ENCODE measurements at places on chromosomes 7 and 10.
A peak's percentile ranks its signal among the peaks of the same experiment; 100 is the strongest.

DNA sequence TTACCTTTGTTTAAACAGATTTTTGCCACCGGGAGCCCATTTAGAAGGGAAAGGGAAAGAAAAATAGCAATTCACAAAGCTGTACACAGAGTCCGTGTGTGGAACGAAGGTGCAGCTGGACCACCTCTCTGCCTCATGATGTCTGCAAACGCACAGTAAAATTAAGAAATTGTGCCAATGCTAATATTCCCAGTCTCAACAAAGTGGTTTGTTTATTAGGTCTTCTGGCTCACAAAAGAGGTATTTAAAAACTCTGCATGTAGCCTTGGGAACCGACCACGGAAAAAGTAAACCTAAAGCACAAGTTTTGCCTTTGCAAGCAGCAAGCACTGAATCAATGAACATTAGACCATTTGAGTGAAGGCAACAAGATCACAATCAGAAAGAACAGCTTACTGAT, 57.7 kb downstream of the CREB3L2 start:
- DNase-seq: no peak

DNA sequence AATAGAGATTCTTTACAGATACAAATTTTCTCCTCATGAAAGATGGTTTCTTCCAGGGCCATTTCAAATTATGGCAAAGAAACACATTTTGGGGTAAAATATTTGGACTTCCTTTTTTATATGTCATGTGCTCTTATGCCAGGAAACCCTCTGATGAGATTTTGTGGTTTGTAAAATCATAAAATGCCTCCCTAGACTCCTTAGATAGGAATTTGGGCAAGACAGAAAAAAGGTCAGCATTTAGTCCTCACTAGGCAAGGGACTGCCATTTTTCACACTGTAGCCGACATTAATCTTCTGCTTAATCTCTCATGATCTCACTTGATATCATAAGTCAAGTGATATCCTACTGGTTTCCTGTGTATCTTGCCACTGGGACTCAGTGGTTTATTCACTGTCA, 286.4 kb downstream of the ARHGAP12 start:
- no peak for DNase-seq

DNA sequence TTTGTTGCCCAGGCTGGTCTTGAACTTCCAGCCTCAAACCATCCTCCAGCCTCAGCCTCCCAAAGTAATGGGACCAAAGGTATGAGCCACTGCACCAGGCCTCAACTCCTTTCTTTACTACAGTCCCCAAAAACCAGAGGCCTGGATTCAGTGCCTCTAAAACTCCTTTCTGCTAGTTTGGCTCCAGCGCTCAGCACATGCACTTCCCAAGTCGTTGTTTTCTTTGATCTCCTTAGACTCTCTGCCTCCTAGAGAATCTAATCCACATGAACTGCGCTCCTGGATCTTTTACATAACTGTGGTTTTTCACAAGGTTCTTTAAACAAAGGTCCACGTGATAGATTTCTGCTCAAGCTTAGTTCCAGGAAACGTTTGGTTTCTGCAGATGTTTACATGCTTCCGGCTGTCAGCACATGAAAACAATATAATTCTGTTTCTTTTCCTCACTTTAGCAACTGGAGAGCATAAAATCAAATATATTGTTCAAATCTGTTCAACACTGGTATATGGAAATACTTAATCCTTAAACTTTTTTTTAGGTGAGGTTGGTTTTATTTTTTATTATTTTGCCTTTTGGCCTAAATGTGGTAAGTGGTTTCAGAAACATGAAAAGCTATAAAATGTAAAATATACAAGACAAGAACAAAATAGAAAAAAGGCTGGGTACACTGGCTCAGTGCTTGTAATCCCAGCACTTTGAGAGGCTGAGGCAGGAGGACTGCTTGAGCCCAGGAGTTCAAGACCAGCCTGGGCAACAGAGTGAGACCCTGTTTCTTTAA, 270.5 kb upstream of the MKLN1 start:
- DNase-seq: peak; percentile 88

DNA sequence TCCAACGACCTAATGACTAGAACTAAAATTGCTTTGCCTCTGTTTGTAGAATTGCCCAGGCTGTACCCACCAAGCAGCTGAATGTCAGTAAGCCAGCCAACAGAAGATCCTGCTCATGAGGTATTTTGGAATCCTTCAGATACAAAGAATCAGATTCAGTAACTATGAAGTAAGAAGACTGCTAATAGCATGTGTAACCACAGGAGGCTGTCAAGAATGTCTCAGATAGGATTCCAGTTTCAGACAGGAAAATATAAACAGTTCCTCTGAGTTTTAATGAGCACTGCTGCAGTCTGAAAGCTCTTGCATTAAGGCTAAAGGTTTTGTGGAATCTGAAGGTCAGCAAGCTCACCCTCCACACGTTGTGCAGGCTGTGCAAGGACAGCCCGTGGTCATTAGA, 112.6 kb upstream of the ADAM12 start:
- DNase-seq: peak; percentile 51

DNA sequence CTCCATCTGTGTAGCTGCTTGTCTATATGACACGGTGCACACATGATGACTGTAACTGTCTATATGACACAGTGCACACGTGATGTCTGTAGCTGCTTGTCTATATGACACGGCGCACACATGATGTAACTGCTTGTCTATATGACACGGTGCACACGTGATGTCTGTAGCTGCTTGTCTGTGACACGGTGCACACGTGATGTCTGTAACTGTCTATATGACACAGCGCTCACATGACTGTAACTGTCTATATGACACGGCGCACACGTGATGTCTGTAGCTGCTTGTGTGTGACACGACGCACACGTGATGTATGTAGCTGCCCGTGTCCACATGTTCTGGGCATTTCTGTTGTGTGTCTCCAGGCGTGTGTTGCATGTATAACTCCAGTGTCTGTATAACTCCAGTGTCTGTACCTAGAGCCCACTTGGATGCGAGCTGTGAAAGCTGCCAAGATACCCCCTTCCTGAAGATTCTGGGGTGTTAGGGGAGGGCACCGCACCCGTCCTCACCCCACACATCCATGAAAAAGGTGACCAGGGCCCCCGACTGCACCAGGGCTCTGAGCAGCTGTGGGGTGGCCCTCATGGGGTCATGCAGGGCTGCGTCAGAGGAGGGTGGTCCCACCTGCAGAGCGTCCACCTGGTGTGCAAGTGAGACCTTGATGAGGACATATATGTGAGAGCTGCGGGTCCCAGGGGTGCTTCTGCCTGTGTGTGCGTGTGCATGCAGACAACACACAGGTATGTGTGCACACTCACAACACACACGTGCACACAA, 137.9 kb downstream of the ELFN1 start:
- no peak for DNase-seq

- DNase-seq: no peak
These were observed 212.7 kb upstream of the ZNF804B start for GRCh38 chr7:88546808-88547207.

- DNase-seq: no peak
These were observed 1.3 kb upstream of the VDAC2 start for GRCh38 chr10:75209086-75209920.

DNA sequence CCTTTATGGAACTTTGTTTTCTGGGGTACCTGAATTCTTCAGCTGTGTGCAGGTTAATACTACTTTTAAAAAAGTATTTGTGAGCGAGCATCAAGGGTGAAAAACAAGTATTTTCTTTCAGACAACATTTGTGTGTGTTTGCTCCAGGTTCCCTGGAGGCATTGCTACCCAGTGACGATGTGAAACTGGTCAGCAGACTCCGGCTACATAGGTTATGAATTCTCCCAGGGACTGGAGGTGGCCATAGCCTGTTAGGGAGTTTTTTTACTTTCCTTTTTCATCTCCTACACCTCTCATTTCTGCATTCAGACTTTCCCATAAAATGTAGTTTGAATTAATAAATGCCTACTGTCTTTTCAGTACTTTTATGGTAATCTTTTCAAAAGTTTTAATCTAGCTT, 7.6 kb downstream of the AKR1D1 start:
- no peak for DNase-seq

GRCh38 chr7:13057462-13058200, 370.2 kb downstream of the ARL4A start:
- DNase-seq: no peak

GRCh38 chr10:3684891-3685290, 100.1 kb downstream of the KLF6 start:
- no peak for DNase-seq

DNA sequence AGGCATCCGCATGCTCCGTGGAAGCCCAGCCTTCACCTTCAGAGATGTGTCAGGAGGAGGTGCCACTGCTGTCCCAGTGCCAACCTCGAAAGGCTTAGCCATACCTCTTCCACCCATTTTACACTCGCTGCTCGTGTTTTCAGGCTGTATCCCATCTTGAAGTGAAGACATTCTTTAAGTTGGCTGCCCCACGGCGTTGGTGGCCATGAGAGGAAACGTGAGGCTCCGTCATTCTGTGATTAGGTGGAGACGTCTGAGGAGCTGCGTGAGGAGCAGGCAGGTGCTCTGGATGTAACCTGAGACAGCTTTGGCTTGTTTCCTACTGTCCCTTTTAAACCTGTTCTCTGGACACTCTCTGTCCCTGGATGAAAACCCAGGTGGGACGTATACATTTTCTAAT, 159.9 kb upstream of the RNF32 start:
- DNase-seq: no peak

DNA sequence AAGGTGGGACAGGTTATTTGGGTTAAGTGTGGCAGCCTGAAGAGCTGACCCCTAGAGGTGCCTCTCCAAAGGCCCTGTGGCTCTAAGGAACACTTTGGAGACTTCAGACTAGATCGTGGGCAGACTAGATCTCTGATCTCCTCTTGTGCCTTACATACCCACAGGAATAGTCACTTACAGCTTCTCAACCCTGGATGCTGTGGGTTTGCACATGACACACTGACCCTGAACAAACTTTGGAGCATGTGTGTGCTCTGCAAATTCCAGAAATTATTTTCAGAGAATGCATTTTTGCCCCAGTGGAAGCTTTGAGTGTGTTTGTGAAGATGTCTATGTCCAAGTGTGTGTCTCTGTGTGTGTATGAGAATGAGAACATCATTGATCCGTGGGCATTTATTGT, 119.6 kb downstream of the EMX2 start:
- no peak for DNase-seq

DNA sequence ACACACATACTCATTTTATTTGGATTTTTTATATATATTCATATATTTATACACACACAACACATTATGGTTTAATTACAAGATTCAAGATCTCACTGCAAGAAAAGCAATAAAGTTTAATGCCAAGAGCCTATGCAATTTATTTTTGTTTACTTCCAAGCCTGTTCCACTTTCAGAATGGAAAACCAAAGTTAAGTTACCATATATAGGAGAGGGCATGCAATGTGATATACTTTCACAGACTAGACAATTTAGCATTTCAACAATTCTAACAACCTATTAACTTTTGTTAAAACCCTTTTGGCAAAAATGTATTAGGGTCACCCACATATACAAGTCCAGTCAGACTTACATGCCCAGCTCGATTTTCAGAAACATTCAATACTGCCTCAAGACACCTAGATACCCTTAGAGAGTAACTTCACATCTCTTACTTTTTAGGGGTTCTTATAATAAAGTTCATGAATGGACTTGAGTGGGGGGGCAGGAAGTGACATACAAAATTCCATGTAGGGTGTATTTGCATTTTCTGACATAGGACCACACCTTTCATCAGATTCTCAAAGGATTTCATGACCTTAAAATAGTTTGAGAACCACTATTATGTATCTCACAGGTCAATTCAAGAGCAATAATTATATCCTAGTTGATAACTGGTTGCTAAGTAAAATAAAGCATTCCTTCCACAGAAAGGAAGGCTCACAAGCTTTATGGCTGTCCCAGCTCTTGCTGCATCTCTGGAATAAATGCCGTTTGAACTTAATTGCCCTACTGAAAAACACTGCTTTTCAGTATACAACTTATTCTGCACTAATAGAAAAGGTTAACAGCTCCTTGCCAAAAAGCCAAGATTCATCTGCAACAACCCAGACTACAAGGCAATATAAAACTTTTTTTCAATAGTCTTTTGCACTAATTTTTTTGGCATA, 2.5 kb downstream of the P4HA1 start:
- DNase-seq: peak; percentile 53

DNA sequence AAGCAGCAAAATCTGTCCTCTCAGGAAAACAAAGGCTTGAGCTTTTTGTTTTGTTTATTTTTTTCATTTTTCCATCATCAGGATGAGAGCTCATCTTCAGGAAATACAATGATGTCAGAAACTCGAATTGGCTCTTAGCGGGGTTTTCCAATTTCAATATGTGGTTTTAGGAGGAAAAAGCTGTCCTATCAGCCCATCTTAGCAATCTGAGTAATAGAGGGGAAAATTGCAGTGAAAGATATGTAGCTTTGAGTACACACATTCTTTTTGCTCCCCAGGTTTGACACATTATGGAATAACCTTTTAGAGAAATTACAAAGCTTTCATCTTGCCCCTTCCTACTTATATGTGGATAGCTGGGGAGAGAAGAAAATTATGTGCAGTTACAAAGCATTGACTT, 113.6 kb upstream of the MYO3A start:
- DNase-seq: no peak

GRCh38 chr7:47356261-47356660, 225.7 kb downstream of the TNS3 start:
- no peak for DNase-seq

- DNase-seq: no peak
These were observed 111.2 kb downstream of the SEM1 start for GRCh38 chr7:96598421-96598820.

- peak; percentile 55 for DNase-seq
These were observed 129.3 kb downstream of the WNT2 start for GRCh38 chr7:117193564-117193963.

- no peak for DNase-seq
These were observed 106.9 kb upstream of the FAM3C start for GRCh38 chr7:121503039-121503438.

GRCh38 chr10:13787015-13787421, 200.3 kb downstream of the PRPF18 start:
- no peak for DNase-seq

- peak; percentile 95 for DNase-seq
These were observed 11.4 kb upstream of the EBLN1 start for GRCh38 chr10:22228943-22229801.

DNA sequence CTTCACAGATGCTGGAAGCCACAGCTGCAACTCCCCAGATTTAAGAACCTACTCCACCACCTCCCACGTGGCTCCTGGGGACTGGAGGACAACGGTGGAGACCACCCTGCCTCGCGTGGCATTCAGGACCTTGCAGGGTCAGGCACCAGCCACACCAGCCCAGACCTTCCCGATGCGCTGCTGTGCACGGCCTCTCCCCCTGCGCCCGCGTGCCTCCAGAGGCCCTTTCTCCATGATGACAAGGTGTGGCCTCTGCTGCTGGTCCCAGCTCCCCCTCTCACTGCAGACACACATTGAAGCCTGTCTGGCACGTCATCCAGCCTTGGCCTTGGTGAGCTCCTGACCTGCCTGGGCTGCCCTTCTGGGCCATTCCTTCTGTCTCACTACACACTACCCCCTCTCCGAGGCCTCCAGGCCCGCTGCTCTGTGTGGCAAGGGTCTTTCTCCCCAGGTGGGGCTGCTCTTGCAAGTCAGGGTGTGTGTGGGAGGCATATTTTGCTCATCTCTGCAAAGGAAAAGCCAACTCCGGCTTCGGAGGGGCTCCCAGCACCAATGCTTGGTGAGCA, 254.8 kb downstream of the MAD1L1 start:
- no peak for DNase-seq

GRCh38 chr7:73703757-73704639, 15.5 kb downstream of the STX1A start:
- DNase-seq: no peak
